MCF 10A (cell line): ENCODE measurements at places on chromosomes 3 and 15. TPM values are rescaled to one million over a fixed set of nuclear protein-coding genes. Genes with fewer than 3 reads are reported as not detected.

DNA sequence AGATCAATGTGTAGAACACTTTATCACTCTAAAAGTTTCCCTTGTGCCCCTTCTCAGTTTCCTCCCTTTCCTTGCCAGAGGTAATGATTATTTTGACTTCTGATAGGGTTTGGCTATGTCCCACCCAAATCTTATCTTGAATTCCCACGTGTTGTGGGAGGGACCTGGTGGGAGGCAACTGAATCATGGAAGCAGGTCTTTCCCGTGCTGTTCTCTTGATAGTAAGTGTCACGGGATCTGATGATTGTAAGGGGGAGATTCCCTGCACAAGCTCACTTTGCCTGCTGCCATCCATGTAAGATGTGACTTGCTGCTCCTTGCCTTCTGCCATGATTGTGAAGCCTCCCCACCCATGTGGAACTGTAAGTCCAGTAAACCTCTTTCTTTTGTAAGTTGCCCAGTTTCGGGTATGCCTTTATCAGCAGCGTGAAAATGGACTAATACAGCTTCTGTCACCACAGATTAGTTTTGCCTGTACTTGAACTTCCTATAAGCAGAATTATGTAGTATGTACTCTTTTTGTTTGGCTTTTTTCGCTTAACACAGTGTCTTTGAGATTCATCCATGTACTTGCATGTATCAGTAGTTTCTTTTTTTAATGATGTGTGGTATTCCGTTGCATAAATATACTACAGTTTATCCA lies 7.2 kb downstream of the FEM1B start:
- no peak for DNase-seq

DNA sequence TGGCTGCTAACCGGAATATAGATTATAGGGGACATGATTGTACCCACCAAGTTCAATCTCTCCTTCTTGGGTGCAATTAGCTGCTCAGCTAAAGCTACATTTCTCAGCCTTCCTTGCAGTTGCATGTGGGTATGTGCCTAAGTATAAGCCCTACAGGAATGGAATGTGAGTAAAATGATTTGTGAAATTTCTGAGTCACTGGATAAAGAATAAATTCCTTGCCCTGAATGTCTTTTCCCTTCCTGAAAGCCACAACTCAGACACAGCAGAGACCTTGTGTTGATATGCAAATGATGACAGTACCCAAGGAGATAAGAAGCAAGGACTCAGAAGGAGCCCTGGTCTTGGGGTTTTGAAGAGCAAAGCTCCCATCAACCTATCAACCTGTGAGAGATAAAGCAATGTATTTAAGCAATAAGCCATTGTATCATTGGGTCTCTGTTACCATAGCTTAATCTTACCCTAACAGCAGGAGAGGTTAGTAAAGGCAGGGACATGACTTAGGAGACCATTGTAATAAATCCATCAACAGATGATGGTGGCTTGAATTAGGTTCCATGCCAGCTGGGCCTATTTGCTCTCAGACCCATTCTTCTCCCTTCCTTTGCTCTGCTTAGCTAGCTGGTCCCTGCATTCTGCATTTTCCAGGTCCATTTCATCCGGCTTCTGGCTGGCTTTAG lies 25.6 kb upstream of the ZNF280D start:
- peak; percentile 47 for DNase-seq

GRCh38 chr3:81778678-81779182 lies 17.3 kb upstream of the GBE1 start:
- DNase-seq: no peak

GRCh38 chr15:80289528-80290495 lies 37.8 kb upstream of the CTXND1 start:
- no peak for DNase-seq

GRCh38 chr15:61118885-61119284 lies 110.2 kb downstream of the RORA start:
- peak; percentile 5 for DNase-seq

DNA sequence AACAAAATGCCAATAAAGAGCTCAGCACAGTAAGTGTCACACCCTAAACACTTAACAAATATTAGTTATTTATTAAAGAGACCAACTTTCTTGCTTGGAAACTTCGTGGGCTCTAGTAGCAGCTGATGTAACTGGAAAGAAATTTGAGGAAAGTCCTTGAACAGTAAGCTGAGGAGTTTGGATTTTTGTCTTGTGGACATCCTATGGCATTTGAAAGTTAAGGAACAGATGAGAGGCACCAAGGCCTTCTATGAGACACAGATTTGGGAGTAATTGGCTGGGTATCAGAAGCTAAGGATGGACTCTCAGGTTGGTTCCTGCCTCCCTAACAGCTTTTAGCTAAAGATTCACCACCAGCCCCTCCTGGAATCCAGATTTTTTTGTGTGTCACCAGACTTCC lies 59.7 kb upstream of the FILIP1L start:
- no peak for DNase-seq

Gene CATSPER2
- total RNA-seq: 7.0 and 7.5 TPM in 2 replicates

Gene TRIM42
- not detected in 2 replicates for total RNA-seq

Gene EID1
- total RNA-seq: 91.3 and 110 TPM in 2 replicates

Gene ZNF662
- total RNA-seq: not detected in 2 replicates

Gene PCOLCE2
- total RNA-seq: 3.2 and 3.4 TPM in 2 replicates

Gene OR5K2
- not detected in 2 replicates for total RNA-seq

Gene RUBCN
- 29.9 and 35.5 TPM in 2 replicates for total RNA-seq
